ENCODE measurements at places on chromosomes 5 and 9.
A peak's percentile ranks its signal among the peaks of the same experiment; 100 is the strongest.

- DNase-seq: peak; percentile 66
These were observed 107.0 kb upstream of the NUDT12 start for GRCh38 chr5:103669615-103670014.

GRCh38 chr9:99199938-99200539, 21.7 kb downstream of the ALG2 start:
- DNase-seq: no peak

DNA sequence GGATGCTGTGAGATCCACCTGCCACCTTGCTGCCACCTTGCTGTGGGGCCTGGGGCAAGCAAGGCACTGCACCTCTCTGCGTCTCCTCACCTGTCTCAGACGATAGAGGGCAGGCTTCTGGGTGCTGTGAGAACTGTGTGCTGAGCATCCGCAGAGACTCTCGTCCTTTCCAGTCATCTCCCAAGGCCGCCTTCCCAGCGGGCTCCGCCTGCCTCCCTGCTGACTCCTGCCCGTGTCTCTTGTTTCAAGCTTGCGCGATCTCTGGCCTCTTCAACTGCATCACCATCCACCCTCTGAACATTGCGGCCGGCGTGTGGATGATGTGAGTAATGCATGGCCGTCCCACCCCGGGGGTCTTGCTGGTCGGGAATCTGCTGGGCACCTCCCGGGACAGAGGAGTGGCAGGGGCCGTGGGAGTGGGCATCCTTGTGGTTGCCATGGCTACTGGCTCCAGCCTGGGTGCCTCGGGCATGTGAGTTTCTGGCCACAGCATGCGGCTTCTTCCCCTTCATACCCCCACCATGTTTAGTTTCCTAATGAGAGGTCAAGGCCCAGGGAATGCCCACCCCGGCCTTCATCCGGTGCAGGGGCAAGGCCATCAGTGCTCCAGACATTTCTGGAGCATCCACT, 3.6 kb downstream of the CACFD1 start:
- no peak for DNase-seq

DNA sequence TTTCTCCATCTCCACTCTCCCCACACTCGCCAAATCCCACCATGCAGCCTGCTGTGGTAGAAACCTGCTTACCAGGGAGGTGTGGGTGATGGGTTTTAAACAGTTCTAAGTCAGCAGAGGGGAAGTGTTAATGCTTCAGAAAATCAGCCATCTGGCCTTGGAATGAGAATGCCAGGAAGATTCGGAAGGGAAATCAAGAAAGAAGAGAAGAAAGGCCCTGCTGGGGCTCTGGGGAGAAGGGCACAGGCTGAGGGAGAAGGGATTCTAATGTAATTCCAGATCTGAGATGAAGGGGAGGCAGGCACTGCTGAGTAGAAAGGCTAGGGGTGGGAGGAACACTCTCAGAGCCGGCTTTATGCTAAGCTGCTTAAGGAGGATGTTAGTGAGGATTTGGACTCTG, 434.7 kb upstream of the DMAC1 start:
- DNase-seq: no peak

DNA sequence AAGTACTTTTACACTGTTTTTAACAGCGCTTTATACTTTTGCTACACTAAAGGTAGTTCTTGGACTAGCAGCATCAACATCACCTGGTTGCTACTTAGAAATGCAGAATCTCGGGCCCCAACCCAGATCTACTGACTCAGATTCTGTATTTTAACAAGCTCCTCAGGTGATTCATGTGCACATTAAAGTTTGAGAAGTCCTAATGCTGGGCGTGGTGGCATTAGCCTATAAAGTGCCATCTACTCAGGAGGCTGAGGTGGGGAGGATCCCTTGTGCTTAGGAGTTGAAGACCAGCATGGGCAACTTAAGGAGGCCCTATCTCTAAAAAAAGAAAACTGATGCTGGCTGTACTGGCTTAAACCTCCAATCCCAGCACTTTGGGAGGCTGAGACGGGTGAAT, 26.7 kb downstream of the TMEM252 start:
- DNase-seq: no peak

DNA sequence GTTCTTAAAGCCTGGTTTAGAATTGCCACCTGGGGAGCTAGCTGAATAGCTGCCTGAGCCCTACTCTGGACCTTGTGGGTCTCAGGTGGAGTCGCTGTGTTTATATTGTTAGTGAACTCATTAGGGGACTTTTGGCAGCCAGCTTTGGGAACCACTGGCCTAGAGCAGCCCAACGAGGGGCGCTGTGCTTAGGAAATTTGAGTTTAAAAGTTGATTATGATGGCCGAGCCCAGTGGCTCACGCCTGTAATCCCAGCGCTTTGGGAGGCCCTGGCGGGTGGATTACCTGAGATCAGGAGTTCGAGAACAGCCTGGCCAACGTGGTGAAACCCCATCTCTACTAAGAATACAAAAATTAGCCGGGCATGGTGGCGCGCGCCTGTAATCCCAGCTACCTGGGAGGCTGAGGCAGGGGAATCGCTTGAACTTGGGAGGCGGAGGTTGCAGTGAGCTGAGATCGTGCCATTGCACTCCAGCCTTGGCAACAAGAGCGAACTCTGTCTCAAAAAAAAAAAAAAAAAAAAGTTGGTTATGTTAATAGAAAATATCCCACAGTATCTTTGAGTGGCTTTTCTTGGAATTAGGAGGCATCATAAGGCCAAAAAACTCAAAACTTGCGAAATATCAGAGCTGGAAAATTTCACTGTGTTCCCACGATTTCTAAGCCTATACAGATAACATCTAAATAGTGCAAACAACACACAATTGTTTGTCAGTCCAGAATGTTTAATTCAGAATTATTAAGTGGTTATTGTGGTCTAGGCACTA, 809 bp downstream of the MCCC2 start:
- no peak for DNase-seq

GRCh38 chr5:109614301-109614700, 75.4 kb upstream of the MAN2A1 start:
- no peak for DNase-seq

DNA sequence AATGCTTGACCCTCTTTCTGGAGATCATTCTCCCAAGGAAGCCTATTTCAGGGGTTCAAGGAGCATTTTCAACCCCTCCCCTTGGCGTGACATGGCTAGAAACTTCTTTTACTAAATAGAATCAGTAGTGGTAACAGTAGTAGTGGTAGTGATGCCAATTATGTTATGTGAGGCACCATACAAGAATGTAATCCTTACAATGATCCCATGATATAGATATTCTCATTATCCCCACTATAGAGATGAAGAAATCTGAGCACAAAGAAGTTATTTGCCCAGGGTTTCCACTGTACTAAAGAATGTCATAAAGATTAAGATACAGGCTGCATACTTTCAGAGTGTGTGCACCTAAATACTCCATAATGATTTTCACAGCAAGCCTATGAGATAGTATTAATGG, 155.4 kb upstream of the CLINT1 start:
- DNase-seq: no peak

DNA sequence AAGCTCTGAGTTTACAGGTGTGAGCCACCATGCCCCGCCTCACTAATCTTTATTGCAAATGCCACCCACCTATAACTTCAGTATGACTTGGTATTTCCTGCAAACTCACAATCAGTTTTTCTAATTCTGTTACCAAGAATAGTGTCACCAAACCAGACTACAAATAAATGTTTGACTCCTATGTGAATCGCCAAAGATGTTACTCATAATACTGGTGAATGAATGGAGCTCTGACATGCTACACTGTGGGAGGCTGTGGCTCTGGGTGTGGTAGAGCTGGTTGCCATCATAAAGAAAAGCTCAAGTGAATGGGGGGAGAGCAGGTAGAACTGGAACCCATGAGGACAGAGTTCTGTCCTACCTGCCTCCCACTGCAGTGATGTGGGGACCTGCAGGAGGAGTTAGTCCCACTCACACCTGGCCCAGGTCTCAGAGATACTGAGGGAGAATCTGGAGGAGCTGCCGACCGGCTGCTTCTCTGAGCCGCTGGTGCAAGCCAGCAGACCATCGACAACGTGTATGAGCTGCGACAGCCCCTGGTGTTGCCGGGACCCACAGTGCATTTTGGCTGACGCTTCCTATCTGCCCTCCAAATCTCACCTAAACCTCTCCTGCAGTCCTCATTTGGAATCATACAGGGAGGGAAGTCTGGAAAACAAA, 95.7 kb downstream of the ENTREP1 start:
- no peak for DNase-seq

GRCh38 chr9:71249729-71250317, 128.4 kb upstream of the TRPM3 start:
- DNase-seq: peak; percentile 32

GRCh38 chr9:16505199-16505598, 365.3 kb downstream of the BNC2 start:
- DNase-seq: no peak

DNA sequence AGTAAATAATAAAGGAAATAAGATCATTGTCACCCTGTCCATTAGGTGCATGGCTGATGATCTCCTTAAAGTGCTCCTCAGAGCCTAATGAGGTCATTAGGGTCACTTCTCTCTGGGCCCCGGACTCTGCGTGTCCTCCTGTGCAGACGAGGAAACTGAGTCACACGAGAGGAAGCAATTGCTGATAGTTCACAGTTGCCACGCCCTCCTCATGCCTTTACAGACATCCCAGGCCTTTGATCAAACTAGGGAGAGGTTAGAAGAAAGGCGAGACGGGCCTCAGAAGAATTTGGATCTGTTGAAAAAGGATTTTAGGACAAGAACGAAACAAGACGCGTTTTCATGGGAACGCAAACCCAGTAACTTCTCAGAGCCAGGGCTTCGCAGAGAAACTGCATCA, 32.0 kb upstream of the MSX2 start:
- DNase-seq: no peak

GRCh38 chr5:140857177-140857986, 1.7 kb downstream of the PCDHA10 start:
- no peak for DNase-seq

DNA sequence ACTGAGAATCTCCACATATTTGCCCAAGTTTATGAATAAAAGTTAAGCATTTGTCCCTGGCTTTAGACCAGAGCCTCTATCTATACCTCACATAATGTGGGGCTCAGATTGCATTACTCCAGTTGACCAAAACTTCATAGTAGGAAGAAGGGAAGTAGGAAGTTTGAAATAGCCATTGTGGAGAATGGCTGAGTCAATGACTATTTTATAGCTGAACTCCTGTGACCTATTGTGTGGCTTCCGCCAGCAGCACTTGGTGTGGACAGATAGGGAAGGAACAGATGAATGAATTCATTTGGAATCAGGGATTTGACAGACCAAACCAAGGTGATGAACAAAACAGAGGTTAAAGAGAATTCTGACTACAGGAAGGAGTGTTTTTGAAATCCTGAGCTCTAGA, 92.9 kb upstream of the LPAR1 start:
- no peak for DNase-seq

DNA sequence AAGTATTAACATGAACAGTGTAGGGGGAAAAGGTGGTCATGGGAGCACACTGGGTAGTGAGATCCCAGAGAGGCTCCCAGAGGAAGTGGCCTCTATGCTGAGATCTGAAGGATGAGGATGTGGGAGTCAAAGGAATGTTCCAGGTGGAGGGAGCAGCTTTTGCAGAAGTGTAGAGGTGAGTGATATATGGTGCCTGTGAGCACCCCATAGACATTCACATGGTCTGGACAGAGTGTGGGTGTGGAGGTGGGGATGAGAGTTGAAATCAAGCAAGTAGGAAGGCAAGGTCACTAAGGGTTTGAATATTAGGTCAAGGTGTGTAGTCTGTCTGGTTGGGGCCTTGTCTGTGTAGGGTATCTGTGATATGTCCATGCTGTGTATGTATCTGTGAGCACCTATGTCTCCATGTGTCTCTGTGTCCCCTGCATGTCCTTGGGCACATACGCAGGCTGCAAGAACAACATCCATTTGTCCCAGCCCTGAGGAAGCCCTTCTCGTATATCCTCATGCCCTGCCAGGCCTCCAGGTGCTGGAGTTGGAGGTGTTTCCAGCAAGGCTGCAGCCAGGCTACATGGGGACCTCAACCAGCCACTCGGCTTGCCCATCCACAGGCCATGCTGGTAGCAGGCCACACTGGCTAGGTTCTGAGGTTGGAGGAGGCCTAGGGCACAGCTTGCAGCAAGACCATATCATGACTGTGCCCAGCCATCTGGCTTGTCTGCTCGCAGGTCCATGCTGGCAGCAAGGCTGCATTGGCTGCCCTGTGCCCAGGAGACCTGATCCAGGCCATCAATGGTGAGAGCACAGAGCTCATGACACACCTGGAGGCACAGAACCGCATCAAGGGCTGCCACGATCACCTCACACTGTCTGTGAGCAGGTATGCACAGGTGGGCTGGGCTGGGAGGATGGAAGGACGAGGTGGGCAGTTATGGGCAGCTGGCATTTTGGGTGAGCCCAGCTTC, 4.7 kb downstream of the PDLIM4 start:
- DNase-seq: no peak

DNA sequence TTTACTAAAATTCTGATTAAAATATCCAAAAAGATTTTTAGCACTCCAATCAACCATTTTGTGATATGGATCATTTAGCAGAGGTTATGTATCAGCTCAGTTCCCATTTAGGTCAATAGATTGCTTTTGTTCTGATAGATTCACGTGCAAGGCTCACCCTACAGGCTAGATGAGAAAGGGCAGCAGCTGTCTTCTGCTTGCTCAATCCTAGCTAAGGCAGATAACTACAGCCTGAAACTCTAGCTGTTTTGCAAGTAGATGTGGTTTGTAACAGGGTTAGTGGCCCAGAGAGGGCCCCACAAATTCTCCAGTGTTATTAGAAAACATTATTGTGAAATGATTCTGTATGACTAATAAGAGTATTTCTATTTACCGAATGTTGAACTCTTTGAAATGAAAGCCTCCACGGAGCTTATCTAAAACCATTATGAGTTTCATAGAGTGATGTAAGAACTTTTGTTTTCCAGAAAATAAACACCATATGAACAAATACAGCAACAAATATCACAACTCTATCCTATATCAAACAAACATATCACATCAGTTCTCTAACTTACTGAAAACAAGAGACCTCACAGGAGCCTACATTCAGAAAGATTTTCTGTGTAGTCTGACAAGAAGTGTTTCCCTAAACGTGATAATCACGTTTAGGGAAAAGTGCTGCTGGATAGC, 841.9 kb upstream of the ACO1 start:
- DNase-seq: peak; percentile 78

- DNase-seq: no peak
These were observed 386.6 kb upstream of the RPS23 start for GRCh38 chr5:82664732-82665131.

DNA sequence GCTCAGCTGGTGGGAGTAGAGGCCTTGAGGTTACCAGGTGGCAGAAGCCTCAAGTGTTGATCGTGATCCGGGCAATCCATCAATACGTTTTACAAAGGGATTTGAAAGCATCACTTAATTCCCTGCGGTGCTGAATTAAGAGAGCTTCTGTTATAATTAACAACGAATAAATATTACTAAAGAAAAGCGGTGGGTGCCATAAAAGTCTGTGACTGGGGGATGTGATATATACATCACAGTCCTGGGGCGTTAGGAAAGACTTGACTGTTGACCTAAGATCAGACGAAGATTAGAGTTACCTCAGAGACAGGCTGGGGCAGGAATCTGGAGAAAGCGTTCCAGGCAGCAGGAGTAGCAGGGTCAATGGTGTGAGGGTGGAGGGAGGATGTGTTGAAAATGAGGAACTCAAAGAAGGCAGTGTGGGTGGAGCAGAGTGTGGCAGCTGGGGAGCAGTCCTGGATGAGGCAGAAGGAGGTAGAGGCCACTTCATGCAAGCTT, 6.7 kb upstream of the C5orf63 start:
- peak; percentile 58 for DNase-seq
